ENCODE measurements at places on chromosomes 2 and 18.

DNA sequence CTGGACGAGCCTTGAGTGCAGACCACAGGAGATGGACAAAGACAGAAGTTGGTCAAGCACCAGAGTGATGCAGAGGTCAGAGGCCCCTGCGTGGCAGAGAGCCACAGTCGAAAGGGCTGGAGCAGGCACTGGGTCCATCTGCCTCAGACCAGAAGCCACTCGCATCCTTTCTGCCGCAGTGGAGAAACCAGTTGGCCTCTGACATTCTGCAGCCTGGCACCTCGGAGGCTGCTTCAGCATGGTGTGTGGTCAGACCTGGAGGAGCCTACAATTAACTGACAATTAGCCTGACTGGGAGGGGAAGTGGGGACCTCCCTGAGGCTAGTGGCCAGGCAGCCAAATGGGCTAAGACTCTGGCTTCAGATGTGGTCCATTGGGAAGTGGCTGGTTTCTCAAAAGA, 111.1 kb downstream of the SGPP2 start:
- no peak for DNase-seq

DNA sequence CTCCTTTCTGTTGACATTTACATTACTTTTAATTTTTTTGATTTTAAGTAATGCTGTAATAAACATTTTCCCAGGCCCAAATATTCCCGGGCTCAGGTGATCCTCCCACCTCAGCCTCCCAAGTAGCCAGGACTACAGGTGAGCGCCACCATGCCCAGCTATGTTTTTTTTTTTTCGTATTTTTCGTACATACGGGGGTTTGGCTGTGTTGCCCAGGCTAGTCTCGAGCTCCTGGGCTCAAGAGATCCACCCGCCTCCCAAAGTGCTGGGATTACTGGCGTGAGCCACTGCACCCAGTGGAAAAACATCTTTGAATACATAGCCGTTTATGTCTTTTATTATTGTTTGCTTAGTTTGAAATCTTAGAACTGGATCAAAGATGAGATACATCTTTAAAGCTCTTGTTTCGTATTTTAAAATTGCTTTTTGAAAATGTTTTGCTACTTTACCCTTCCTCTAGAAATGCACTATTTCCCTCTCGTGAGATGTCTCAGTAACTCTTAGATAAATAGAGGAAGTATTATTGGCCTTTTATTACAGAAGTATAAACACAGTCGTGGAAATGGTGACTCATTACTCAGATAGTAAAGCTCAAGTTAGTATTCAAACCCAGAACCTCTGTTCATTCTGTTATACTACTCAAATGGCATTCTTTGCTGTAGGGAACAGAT, 2.4 kb downstream of the SMCHD1 start:
- peak; percentile 35 for DNase-seq

- no peak for DNase-seq
These were observed 178.6 kb upstream of the ZNF804A start for GRCh38 chr2:184419744-184420143.

DNA sequence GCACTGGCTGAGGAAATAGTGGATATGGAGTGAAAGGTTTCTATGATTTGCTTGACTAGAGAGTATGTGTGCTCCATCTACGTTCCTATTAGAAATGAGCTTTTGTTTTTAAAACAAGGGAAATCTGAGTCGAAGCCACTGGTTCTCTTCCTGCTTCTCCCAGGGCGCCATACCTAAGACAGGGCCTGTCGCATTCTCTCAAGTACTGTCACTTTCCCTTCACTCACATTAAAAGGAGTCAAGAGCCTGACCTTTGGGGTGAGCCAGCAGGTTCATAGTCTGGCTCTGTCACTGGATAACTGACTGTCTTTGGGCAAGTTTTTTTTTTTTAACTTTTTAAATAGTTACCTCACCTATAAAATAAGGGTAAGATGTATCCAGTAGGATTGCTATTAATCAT, 121.0 kb downstream of the MAP3K20 start:
- DNase-seq, result no peak

DNA sequence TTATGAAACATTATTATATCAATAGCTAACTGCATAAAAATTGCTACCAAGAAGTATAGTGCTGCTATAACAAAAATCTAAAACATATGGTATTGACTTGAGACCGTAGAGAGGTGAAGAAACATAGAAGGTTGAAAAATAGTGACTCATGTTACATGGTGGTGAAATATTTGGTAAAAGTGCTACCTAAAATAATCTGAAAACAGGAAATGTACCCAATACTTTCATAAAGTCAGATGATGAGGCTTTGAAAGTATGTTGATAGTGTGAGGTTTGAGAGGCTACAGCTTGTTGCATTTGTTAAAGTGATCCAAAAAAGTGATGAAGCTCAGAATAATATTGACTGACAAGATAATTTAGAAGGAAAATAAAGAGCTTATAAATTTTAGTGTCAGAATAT, 718.7 kb upstream of the SLC8A1 start:
- DNase-seq, result no peak

DNA sequence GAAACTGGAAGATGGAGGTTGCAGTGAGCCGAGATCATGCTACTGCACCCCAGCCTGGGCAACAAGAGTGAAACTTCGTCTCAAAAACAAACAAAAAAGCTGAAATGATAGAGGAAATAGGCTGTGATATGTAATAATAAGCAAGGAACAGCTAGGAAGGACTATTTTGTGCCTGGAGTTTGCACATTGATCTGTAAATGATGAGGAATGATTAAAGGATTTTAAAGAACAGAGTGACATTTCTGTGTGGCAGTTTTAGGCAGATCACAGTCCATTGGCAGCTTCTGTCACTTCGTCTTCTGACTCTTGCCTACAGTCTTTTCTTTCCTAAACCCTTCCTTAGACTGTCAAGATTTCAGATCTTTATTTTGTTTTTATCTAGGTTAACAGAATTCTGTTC, 19.4 kb downstream of the EPB41L5 start:
- no peak for DNase-seq

- peak; percentile 84 for DNase-seq
These were observed 40.7 kb downstream of the CMPK2 start for GRCh38 chr2:6824962-6825361.

- DNase-seq, result no peak
These were observed 8.1 kb upstream of the MLPH start for GRCh38 chr2:237478979-237479378.

DNA sequence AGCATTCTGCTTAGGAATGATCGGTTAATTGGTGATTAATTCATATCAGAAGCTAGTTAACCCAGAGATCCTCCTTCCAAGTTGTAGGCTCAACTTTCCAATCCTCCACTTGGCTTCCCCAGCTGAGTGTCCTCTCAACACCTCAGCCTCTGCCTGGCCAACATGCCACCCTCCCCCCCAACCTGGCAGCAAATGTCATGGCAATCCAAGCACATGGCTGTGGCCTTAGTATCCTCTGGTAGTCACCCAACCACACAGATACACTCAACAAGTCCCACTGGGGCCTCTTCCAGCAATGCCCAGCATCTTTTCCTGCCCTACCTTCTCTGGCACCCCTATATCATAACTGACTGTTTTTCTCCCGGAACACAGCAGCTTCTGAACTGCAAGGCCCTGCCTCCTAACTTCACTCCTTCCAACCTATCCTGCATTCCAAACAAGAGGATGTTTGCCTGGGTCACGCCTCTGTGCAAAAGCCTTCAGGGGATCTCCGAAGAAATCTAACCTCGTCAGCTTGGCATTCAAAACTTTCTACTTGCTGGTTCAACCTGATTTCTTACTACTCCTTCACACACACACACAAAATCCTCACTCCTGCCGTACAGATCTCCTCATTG, 195.0 kb downstream of the CYP26B1 start:
- DNase-seq, result no peak

DNA sequence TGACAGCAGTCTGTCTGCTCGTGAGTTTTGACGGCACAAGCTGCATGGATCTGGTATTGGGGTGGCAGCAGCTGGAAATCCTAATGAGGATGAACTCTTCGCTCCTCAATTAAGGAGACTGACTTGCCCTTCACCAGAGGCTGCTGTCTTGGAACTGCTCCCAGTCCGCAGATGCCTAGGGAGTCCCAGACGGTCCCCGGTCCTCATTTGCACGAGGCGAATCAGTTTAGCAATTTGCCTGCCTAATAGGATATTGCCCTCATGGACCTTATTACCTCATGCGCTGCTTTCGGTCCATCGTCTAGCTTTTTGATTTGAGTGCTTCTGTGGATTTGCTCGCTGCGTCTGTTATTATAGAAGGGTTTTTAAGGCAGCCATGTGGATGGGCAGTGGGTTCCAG, 40.6 kb downstream of the ASAP2 start:
- no peak for DNase-seq

DNA sequence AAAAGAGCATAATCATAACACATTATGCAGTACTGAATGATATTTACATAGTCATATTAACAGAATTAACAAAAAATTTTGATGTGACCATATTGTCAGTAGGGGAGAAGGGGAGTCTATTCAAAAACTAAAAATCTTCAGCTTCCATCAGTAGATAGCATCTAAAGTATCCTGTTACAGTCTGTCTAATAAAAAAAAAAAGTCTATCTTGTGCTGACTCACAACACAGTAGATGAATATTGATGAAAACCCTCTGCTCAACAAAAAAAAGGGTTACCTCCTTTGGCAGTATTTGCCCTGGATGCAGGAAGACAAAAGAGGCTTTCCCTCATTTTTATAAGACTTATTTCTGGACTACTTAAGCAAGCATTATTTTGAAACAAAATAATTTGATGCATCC, 27.3 kb downstream of the GRB14 start:
- no peak for DNase-seq

GRCh38 chr2:64137996-64138395, 6.2 kb downstream of the PELI1 start:
- no peak for DNase-seq

DNA sequence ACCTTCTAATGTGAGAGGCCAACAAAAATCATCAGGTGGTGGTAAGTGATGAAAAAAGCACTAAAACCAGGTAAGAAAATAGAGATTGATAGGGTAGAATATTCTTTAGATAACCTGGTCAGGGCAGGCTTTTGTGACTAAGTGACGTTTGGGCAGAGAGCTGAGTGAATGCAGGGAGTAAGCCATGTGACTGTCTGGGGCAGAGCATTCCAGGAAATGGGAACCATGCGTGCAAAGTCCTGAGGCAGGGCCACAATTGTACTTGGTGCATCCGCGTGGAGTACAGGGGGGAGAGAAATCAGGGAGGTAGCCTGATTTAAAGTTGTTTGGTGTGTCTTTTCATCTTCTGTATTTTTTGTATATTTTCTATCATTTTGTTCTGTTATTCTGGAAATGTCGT, 102.5 kb downstream of the LYPD6B start:
- DNase-seq, result no peak

GRCh38 chr2:45390441-45390840, 220.6 kb downstream of the SRBD1 start:
- no peak for DNase-seq

DNA sequence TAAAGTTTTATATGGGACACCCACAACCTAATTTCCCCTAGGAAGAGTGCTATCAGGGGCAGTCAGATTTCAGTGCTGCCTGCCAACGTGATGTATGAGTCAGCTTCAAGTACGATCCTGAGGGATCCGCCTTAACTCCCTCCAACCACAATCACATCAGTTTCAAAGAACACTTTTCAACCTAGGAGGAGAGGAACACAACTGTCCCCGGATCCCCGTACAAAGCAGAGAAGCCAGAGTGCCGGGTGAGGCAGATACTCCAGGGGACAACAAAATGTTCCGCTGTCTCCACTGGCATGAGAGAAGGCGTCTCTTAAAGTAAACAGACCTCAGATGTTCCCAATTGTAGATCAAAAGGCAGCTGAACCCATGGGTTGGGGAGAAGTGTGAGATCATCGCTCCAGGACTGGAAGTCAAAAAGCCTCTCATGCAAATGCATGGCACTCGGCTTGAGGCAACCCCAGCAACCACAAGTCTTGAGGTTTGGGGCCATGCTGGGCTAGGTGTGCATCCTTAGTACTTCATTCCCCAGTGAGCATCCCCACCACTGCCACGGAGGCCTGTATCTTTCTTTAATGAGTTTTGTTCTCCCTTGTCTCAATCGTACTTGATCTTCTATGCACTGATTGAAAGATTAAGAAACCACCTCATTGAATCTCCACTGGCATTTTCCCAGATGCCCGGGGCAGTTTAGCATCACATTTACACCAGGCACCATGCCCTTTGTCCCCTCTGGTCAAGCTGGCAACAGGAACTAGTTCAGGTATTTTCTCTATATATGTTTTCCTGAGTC, 91.0 kb upstream of the CCBE1 start:
- peak; percentile 48 for DNase-seq

- no peak for DNase-seq
These were observed 166.4 kb upstream of the PXDN start for GRCh38 chr2:1910592-1911246.

DNA sequence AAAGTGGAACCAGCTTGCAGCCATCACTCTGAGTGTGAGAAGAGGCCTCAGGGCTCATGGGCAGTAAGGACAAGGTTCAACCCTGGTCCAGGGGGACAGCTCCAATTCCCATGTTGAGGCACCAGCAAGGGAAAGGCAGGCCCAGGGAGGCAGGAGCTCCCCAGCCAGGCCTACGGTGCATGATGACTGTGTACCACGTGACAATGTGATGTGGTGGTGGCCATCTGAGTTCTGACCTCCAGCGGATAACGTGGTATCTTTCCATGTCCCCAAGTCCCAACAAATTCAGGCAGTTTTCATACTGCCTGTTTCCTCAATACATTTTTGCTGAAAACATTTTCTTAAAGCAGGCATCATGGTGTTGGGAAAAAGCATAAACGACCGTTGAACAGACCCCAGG, 36.1 kb upstream of the COL6A3 start:
- DNase-seq, result no peak

DNA sequence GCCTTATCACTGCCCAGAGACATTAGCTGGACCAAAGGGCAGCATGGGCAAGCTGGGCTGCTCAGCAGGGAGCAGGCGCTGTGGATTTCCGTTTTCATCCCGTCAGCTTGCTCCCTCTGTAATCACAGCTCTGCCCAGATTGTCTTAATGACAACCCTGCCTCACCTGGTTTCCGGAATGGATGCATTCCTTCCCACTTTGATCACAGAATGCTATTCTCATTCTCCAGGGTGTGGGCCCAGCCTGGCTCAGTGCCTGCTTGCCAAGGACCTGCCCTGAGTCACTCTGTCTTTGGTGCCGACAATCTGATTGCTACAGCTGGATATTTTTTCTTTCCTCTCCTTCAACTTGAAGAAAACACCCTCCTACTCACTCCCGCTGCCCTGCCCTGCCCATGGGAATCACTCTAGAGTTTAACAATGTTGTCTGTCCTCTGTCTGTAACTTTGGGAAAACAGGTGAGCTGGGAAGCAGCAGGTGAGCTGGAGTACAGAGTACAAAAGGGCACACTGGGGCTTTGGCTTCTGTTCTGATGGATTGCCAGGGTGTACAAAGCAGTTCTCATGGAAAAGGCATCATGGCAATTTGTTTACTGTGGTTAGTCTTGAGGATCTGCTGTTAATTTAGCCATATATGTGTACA, 27.2 kb upstream of the FAM136A start:
- no peak for DNase-seq

- DNase-seq, result no peak
These were observed 22.6 kb downstream of the ADD2 start for GRCh38 chr2:70745276-70745825.
